Activated CD8-positive, alpha-beta memory T cell treated with anti-CD3 and anti-CD28 coated beads for 48 hours (primary cell): ENCODE measurements at places on chromosomes 3 and 15.

- DNase-seq = no peak
Measured at GRCh38 chr3:188439080-188439479, 285.1 kb downstream of the LPP start.

DNA sequence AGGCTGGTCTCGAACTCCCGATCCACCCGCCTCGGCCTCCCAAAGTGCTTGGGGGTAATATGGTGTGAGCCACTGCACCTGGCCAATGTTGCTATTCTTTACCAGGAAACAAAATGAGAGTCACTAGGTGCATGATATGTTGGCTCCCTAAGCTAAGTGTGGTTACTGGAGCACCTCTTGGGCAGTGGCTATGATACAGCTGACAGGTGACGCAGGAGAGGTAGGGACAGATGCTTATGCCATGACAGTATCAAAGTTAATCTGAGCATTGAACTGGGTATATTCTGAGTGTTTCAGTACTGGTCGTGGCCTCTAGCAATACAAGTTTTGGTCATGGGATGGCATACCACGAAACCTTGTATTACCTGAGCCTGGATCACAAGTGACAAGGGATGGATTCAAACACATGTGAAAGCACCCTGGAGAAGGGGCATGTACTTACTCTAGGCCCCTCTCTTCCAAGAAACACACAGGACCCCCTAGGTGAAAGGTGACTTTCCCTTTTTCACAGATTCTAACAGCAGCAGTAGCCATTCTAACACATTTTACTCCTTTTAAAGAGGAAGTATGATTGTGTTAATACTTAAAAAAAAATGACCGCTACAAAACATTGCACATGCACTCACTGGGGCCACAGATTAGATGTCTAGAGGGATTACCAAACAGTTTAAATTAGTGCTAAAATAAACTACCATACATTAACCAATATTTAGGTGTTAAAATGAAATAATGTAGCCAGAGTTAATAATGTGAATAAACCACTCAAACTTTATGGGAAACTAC lies 467.3 kb downstream of the SHQ1 start:
- DNase-seq = no peak

- DNase-seq = no peak
Measured at GRCh38 chr3:160210799-160211221, 14.4 kb upstream of the C3orf80 start.

GRCh38 chr3:184540777-184541681 lies 20.6 kb upstream of the EPHB3 start:
- no peak for DNase-seq

DNA sequence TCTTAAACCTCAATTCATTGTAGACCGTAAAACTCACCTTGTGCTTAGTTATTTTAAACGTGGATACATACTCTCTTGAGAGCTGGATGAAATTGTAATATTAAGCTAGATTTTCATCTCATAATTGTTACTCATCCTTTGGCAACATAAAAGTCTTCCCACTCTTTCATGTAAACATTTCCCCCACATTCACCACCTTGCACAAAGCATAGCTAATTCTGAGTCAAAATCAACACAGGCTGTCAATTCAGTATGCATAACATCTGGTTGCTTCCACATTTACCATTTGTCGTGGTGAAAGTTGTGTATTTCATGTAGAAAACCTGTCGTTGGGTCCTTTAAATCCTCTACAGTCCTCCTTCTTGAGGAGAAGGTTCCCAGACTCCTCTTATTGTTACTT lies 524.6 kb downstream of the OTOL1 start:
- no peak for DNase-seq

DNA sequence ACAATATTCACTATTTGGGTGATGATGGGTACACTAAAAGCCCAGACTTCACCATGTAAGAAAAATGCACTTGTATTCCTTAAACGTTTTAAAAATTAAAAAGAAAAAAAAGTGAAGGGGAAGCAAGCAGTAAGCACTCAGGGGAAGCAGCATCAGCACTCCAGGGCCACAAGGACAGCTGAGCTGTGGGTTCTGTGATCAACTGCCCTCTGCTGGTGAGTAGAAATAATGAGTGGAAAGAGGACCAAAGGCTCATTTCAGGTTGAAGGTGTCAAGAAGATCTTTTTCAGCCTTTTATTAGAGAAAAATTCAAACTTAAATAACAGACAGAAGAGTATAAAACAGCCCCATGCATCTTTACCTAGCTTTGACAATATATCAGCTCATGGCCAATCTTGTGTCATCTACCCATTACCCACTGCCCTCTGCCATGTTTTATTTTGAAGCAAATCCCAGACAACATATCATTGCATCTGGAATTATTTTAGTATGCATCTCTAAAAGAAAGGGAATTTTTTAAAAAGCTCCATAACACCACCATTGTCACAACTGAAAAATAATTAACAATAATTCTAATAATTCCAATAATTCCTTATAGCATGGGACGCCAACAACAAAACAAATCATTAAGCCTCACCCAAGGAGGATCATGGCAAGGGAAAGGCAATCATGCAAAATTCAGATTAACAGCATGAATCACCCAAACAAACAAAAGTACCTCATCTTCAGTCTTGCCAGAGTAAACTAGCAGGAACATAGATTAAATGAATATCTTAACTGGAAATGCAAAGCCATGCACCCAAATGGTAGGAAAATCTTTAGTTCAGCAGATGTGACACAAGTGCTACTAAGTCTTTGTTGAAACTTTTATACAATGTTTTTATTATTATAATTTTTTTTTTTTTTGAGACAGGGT lies 42.5 kb downstream of the TAMM41 start:
- no peak for DNase-seq
